ENCODE measurements at places on chromosomes 4 and X.

DNA sequence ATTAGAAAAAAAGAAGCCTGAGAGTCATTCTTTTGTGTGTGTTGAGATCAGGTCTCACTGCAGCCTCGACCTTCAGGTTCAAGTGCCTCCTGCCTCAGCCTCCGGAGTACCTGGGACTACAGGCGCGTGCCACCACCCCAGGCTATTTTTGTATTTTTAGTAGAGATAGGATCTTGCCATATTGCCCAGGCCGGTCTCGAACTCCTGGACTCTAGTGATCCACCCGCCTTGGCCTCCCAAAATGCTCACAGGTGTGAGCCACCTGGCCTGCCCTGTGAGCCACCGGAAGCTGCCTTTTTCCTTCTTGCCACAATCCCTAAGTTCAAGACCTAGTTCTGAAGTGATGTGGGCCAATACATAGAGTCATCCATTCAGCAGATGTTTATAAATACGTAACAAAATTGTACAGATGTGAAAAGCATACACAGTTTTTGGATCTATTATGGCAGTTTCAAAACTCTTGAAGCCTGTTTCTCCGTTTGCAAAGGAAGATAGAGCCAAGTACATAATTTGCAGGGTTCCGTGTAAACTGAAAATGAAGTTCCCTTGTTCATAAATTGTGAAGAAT is 536 bp upstream of the CTSO start:
- DNase-seq: no peak

DNA sequence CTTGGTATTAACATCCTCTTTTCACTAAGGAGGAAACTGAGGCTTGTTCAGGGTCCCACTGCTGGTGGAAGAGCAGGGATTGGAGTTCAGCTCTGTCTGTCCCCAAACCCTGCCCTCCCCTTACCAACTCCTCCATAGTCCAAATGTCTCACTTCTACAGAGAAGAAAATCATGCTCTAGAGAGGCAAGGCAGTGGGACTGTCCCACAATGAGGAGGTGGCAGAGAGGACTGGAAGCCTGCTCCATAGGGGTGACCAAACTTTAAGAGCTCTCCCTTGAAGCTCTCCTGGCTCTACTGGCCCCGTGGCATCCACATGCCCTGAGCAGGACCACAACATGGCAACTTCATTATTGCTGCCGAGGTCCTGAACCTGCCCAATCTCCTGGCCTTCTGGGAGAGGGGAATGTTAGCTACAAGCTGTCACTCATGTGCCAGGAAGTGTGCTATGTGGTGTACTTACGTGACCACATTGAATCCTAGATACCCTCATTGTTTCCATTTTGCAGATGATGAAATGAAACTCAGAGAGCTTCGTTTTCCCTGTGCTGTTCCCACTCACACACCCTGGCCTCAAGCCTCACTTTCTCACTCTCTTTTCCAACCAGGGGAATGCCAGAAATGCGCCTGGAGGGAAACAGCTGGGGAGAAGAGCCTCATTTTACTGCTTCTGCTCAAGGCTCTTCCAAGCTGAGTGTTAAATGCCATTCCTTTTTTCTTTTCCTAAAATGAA is 71.5 kb downstream of the ANAPC4 start:
- no peak for DNase-seq

GRCh38 chrX:11366998-11367595 is 73.9 kb downstream of the AMELX start:
- DNase-seq: no peak

GRCh38 chrX:13078739-13079444 is 34.5 kb upstream of the FAM9C start:
- no peak for DNase-seq

- no peak for DNase-seq
These were observed 165.9 kb upstream of the NDST4 start for GRCh38 chr4:115279330-115279729.
